Tibial artery (tissue), 4 donors: ENCODE measurements at places on chromosomes 2 and 18.
A peak's percentile ranks its signal among the peaks of the same experiment; 100 is the strongest.

- no peak for DNase-seq
Measured at GRCh38 chr2:110114831-110115255, 779 bp downstream of the MALL start.

- no peak for DNase-seq
Measured at GRCh38 chr2:165273176-165273575, 34.0 kb downstream of the SCN2A start.

DNA sequence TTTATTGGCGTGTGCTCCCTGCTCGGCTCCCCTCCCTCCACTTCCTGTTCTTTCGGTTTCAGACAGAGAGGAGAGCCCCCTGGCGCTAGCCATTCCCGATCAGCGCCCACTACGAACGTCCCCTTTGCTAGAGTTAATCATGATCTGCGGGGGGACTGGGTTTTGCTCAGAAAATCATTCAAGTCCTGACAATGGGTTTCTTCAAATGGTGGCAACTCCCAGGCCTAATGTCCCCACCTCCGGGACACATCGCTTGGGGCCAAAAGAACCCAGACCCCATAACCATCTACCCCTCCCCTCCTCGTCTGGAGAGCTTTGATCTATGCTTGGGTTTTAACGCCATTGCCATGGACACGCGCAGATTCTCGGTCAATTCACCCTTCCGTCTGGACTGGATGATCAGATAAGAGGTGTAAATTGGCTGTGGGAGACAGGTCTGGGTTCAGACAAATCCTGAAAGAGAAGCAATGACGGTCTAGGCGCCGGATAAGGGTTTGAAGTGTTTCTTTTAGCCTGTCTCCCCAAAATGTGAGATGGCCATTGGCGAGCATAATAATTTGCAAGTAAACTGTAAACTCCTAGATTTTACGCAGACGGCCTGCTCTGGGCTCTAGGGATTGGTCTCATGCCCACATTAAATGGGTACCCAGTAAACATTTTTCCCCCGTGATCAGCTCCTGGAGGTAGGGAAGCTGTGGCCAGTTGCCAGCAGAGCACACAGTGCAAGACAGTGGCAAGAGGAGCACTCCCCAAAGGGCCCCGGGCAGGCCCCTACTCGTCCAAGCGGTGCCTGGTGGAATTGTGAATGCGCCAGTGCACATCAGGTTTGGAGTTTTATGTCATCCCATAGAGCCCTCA lies 4.7 kb downstream of the NRP2 start:
- no peak for DNase-seq

DNA sequence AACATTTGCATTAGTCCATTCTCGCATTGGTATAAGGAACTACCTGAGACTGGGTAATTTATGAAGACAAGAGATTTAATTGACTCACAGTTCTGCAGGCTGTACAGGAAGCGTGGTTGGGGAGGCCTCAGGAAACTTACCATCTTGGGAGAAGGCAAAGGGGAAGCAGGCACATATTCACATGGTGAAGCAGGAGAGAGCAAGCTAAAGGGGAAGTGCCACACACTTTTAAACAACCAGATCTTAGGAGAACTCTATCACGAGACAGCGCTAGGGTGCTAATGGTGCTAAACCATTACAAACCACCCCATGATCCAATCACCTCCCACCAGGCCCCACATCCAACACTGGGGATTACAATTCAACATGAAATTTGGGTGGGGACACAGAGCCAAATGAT lies 201.7 kb upstream of the MGAT5 start:
- no peak for DNase-seq

DNA sequence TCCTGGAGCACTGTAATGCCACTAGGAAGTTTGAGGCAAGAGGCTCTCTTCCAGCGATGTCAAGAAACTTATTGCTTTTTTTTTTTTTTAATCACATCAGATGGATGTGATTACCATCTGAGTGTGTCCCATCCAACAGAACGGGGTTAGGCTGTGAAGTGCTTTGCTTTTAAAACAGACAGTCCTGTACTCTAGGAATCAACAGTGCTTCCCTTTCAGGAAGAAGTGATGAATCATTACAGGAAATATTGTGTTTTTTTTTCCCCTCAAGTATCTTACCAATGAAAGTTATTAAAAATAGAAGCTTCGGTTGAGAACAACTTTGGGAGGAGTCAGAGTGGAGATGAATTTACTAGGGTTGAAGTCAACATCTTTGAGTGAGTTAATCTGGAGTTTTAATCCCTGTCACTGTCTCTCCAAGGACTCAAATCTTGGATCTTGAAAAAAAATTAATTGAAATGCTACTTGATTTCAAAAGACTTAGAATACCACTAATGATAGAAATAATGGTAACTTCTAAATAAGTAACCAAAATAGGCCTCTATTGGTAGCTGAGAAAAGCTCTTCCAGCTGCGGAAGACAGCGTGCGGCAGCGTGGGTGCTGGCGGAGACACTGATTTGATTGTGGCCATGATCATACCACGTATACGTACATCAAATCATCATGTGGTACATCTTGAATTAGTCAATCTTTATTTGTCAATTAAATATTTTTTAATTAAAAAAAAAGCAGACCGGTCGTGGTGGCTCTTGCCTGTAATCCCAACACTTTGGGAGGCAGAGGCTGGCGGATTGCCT lies 45.5 kb downstream of the GATA6 start:
- no peak for DNase-seq

DNA sequence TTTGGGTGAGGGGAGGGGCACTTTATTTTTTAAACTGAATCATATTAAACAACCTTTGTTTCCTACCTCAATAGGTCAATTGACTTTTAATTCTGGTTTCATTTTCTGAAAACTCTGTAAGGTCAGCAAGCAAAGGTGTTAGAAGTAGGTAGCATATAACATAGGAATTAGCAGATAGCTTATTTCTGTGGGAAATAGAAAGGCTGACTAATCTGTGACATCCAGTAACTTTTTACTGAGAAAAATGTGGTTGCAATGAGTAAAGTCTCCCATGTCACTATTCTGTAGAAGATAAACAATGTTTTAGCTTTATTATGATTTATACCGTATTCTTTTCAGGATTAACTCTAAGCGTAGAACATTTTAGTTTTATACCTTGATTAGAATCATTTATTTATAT lies 240.4 kb downstream of the PLCL1 start:
- DNase-seq, result no peak

- DNase-seq, result no peak
Measured at GRCh38 chr18:23758281-23758680, 69.0 kb downstream of the LAMA3 start.

DNA sequence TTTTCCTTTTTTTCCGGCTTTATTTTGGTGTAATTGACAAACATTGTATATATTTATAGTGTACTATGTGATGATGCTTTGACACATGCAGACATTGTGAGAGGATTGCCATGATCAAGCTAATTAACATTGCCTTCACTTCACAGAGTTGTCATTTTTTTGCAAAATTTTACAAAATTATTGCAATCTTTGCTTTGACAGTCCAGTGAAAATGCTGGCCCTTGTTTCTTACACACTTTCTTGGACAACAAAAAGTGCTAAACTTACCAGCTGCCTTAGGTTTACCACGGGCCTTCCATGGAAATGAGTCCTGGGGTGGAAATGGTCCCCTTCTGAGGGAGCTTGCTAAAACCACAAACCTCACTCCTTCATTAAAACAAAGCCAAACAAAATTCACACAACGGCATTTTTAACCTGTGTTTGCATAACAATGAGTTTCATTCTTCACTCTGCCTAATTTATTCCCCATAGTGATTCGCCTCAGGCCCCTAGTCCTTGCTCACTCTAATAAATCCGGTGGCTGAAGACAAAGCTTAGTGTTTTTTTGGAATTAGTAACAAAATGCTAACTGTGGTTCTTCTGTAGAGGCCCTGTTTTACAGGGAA lies 32.2 kb downstream of the LINC00305 start:
- no peak for DNase-seq

DNA sequence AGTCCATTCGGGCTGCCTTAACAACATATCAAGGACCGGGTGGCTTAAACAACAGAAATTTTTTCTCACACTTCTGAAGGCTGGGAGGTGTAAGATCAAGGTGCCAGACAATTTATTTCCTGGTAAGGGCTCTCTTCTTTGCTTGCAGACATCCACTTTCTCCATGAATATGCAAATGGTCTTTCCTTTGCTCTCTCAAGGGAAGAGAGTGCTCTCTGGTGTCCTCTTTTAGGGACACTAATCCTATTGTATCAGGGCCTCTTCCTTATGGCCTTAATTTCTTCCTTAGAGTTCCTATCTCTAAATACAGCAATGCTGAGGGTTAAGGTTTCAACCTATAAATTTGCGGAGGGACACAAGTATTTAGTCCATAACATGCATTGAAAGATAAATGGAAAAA lies 770.8 kb downstream of the DSC3 start:
- DNase-seq, result no peak

GRCh38 chr18:25734336-25734735 lies 356.1 kb downstream of the SS18 start:
- no peak for DNase-seq

- DNase-seq, result no peak
Measured at GRCh38 chr2:219521066-219521880, 7.0 kb downstream of the ASIC4 start.

DNA sequence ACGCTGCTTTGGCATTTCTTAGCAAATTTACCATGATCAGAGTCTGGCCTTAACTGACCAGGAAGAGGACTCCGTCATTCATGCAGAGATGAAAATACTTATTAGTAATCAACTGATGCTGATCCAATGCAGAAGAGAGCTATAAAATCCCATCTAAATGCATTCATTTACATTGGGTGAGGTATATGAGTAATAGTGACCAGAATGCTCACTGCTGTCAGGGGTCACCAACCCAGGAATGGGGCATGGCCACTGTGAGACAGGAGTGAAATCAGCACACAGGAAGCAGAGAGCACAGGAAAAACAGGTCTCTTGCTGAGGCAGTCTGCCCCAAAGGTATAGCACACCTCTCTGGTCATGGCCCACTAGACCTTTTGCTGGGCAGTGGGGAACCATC lies 68.1 kb upstream of the TMEM247 start:
- no peak for DNase-seq

DNA sequence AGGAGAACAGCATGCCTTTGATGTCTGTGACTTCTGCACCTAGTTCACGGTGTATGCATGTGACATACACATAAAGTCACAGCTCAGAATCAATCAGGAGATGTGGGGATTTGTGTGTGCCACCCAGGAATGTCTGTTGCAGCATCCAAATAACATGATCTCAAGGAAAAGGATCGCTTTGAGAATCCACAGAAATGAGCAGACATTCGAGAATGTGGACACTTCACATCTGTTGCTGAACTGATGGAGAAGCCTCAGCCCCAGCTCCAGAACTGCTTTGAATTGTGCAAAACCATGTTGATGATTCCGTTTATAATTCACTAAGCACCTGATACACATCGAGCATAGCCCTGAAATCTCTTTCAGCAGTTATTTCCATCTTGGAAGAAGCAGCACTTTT lies 208.6 kb downstream of the CMPK2 start:
- DNase-seq, result no peak

GRCh38 chr2:29789911-29790485 lies 131.4 kb downstream of the ALK start:
- no peak for DNase-seq

DNA sequence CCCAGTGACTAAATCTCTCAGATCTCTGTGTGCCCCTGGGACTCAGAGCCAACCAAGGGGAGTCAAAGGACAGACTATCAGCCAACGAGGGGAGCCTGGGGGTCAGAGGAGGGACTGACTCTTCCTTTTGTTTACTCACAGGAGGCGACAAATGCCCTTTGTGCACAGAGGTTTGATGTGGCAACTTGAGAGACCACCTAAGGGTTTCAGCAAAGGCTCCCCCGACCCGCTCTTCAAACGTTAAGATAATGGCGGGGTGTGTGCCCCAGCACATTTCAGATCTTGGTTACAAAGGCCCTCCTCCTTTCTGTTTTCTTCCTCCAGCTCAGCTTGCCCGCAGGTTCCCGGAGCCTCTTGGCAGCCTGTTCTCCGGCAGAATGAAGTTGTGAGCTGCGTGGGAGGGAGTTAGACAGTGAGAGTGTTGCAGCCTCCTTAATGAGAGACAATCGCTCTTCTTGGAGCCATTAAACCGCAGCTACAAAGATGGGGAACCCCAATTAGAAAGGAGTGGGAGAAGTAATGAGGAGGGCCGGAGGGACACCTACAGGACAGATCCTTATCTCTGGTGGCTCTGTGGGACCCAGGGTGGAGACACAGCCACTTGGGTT lies 76.2 kb downstream of the KIAA2012 start:
- DNase-seq, result peak; percentile 56

DNA sequence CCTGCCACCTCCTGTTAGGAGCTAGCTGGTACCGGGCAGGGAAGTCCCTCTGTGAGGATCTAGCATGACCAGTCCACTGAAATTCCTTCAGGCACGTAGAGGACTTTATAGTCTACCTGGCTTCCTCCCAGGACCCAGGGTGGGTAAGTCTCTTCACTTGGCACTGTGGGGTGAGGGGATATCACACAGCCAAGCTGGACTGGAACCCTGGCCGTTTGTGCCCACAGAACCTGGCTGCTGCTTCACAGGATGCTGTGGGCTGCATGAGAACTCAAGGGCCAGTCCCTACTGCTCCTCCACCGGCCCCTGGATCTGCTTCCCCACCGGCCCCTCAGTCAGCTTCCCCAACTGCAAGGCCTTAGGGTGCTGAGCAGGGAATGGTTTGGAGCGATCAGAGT lies 35.8 kb downstream of the HS1BP3 start:
- no peak for DNase-seq

- no peak for DNase-seq
Measured at GRCh38 chr18:80218341-80219227, 28.7 kb downstream of the PARD6G start.
